ENCODE measurements at places on chromosomes 2 and 18.

DNA sequence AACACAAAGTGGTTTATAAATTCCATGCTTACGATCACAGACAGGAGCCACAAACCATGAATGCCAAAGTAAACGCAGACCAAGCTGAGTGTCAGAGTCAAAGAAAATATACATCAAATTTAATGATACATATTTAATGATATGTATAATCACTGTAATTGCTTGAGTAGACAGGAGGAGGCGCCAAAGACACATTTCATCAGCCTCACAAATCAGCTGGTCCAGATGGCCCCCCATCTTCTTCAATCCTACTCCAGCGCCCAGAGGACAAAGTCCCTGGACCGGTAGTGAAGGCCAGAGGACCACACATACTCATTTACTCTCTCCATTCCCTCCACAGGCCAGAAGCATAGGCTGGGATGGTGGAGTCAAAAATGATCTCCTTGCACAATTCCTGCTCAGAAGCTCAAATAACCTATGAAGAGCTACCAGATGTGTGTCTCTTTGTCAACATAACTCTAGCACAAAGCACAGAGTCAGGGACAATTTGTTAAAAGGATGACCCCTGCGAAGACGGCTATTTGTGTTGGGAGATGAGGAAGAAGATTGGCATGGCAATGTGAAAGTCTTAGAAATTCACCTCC is 149.3 kb upstream of the PGAP1 start:
- no peak for DNase-seq

GRCh38 chr2:211407076-211407475 is 850.7 kb downstream of the CPS1 start:
- no peak for DNase-seq

GRCh38 chr2:218444692-218445357 is 25.9 kb downstream of the VIL1 start:
- DNase-seq, result no peak

DNA sequence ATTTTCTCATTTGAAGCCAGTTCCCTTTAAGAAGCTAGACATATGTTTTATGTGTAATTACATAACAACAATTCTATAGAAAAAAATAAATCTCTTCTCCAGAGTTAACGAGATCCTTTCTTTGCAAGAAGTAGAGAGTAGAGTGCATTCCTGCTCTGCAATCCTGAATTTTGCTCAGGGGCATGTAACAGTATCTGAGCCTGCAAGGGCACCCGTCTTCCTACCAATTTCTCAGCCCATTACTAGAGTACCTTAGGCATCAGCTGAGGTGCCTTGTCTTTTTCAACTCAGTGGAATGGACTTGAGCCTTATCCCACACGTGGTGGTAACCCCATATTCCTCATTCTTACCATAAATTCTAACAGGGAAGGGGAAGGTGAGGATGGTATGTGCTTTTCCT is 205.9 kb downstream of the IKZF2 start:
- no peak for DNase-seq

DNA sequence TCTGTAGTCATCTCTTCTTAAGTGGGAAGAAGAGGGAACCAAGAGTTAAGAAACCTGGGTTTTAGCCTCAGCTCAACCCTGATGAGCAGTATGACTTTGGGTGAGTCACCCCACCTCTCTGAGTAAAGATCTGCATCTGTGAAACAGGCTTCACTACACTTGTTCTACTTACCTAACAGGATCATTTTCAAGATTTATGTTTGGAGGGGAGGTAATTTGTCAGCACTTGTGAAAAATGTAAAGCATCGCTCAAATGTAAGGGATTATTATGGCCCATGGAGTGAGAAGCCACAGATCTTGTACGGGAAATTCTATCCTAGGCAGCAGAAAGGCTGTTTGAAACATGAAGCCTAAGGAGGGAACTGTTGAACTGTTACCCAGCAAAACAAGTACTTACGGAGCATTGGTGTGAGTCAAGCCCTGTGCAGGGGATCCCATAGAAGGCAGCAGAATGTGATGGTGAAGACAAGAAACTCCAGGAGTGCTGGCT is 160.6 kb downstream of the PRKCE start:
- no peak for DNase-seq

DNA sequence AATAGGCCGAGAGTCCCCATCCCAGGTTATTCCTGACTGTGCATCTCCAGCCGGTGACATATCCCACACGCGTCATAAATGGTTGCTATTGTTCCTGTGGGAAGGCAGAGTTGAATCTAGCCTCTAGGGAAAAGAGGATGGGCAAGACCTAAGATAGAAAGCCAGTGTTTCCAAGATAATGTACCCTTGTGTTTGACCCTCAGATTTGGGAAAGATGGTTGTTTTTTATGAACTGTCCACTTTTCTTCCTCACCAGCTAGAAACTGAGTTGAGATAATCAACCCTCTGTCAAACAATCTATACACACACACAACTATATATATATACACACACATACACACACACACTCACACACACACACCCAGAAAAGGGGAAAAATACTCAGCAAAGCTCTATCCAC is 131.0 kb downstream of the PRKCE start:
- DNase-seq, result no peak

GRCh38 chr2:20609349-20609994 is 41.4 kb downstream of the HS1BP3 start:
- DNase-seq, result no peak

- DNase-seq, result no peak
Measured at GRCh38 chr2:160408173-160408958, 85.2 kb downstream of the RBMS1 start.

DNA sequence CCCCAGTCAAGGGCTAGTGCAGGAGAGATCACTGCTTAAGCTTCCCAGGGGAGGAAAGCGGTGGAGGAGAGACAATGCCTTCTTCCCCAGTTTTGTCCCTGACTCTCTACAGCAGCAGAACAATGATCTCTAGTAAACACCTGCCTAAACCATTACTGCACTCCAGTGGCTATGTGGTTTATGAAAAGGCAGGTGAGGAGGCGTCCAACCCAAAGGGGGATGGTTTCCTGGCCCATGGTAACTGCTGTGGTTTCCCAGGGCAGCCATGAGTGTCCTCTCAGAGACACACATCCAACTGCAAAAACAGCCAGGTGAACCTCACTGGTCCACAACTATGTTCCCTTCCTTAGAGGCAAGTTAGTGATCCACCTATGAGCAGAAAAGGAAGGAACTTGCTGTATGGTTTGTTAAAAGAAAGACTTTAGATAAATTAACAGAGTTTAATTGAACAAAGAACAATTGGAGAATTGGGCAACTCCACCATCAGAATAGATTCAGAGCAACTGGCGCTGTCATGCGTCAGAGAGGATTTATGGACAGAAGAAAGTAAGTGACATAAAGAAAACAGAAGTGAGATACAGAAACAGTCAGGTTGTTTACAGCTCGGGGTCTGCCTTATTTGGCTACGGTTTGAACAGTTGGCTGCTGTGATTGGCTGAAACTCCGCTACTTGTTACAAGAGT is 4.8 kb upstream of the TTC39C start:
- DNase-seq, result no peak

GRCh38 chr18:24181806-24182205 is 42.9 kb downstream of the CABYR start:
- no peak for DNase-seq

DNA sequence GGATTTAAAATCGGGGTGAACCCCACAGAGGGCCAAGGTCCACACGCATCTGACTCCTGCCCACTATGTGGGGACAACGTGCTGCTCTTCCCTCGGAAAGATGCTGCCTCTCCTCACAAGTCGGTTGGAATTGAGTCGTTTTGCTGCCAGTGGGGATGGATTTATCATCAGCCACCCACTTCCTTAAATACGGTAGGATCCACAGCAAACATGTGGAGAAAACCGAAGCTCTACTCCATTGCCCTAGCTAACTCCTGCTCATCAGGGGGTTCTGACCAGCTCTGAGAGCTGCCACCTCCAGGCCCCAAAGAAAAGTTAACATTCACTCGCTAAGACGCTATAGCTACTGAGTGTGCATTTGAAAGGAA is 80.9 kb downstream of the CHRNA1 start:
- DNase-seq, result no peak

GRCh38 chr2:36487947-36488346 is 110.0 kb downstream of the FEZ2 start:
- DNase-seq, result no peak

DNA sequence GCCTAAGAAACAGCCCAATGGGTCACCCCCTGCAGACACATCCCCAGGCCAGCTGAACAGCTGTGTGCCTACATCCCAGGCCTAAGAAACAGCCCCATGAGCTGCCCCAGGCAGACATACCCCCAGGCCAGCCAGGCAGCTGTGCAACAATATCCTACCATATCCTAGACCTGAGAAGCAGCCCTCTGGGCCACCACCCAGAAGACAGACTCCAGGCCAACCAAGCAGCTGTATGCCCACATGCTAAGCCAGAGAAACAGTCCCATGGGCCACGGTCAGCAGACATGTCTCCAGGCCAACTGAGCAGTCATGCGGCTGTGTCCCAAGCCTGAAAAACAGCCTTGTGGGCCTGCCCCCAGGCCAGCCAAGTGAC is 205.5 kb downstream of the ATAD2B start:
- DNase-seq, result no peak

- no peak for DNase-seq
Measured at GRCh38 chr18:44737623-44738022, 56.9 kb downstream of the SETBP1 start.

GRCh38 chr2:2291500-2292260 is 39.4 kb downstream of the MYT1L start:
- no peak for DNase-seq

- DNase-seq, result no peak
Measured at GRCh38 chr18:63264871-63265270, 54.7 kb downstream of the BCL2 start.

DNA sequence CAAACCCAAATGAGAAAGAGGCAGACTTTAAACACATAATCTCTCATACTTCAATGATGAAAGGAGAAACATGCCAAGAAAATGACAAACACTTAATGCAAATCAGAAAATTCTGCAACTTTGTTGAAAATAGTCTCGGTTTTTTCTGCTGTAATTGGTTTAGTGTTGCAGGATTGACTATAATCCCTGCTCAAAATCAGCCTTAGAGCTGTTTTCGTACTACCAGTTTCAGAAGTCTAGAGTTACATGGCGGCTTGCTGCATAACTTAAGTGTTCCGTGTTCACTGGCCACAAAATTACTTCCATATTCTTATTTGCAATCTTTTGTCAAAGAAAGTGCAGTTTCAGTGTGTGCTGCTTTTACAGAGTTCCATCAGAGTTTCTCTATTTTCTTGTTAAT is 48.9 kb upstream of the ITGAV start:
- no peak for DNase-seq

DNA sequence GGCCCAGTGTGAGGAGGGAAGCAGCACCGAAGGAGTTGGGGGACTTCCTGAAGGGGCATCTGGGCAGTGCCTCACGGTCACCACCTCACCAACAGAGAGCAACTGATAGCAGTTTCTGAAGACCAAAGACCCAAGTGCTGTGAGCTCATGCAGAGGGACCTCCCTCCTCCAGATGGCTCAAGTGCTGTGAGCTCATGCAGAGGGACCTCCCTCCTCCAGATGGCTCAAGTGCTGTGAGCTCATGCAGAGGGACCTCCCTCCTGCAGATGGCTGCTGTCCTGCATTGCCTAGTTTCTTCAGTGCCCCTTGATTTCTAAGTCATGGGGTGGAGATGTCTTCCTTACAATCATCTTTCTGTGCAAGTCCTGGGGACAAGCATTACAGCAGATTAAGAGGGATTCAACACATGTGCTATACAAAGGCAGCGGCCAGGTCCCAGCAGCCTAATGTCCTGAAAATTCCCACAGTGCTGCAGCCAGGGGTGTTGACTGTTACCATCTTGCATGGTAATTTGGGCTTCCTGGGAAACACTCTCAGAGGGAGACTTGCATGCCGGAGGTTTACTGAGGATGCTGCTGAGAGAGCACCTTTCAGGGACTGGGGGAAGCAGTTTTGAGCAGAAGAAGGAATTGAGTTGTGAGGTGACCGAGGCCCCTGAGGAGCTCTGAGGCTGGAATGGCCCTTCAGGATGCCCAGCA is 409.3 kb downstream of the GALR1 start:
- no peak for DNase-seq

DNA sequence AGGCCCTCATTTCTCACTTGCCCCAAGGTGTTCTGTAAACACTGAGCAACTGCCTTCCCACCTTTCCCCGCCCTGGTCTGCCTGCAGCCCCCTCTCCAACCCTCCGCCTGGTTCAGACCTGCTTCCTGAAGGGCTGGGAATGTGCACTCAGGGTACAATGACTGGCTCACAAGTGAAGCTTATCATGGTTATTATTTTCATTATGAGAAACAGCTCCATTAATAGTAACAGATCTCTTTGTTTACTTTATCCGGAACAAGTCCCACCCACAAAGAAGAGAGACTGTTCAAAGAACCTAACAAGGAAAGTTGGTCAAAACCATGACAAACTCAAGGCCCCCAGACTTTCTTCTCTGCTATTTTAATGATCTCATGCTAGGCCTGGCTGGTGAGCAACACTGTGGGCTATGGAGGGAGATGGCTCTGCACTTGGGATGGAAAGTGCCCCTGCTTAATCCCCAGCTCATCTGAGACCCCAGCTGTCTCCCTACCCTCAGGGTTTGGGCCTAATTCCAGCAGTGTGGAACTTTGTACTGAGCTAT is 36.7 kb downstream of the ARHGAP25 start:
- no peak for DNase-seq

DNA sequence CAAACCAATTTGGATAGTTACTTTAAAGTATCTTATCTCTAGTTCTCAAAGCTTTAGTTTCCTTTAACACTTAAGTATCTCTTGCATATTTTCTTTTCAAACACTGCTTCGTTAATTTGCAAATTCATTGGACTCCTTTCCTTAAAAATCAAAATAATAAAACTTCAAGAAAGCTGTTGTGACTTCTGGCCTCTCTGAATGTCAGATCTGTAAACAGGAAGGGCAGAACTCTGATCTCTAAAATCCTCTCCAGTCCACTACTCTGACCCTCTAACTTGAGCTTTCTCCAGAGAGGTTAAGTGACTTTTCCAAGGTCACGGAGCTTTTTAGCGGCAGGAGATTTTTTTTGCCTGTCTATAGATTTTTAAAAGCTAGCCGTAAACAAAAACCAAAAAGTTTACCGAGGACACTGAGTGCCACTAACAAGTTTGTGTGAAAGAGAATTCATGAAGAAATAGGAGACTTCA is 155.5 kb downstream of the TGIF1 start:
- no peak for DNase-seq

DNA sequence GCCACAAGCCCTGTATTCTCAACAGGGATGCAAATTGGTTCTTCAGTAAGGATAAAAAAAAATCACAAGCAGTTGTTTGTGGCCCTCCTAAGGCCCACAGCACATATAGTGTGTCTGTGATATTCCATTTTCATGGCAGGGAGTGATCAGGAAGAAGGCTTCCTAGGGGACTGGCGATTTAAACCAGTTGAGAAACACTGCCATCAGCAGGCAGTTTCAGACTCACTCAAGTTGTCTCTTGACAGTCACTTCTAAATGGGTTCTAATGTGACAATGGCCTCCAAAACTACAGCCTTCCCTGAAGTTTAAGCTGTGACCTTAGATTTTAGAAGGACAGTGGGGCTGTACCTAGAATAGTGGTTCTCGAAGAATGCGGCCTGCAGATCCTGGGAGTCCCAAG is 6.0 kb downstream of the CIAO1 start:
- no peak for DNase-seq

- DNase-seq, result no peak
Measured at GRCh38 chr2:100844514-100844913, 24.6 kb downstream of the NPAS2 start.

GRCh38 chr2:121887513-121888188 is 132.2 kb downstream of the TSN start:
- DNase-seq, result no peak

Measured in stimulated activated CD8-positive, alpha-beta memory T cell treated with anti-CD3 and anti-CD28 coated beads, Interleukin-4, amount 100 ng/mL, for 4 hours (primary cell).